ENCODE measurements at places on chromosomes 11 and 22.
A peak's percentile ranks its signal among the peaks of the same experiment; 100 is the strongest.

DNA sequence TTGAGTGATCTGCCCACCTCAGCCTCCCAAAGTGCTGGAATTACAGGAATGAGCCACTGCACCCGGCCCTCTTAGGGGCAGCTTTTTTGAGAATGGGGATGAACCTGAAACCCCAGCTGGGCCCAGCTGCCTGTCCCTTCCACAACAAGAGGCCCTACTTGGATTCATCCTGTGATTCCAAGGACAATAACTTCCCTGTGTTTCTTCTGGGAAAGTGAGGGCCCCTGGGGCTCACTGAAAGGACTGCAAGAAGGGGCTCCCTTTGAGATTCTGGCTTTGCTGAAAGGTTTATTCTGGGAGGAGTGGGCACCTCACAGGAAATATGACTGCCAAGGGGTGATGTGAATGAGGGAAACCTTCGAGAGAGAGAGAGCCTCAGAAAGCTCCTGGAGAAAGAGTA lies 12.3 kb upstream of the GNAZ start:
- no peak for DNase-seq

GRCh38 chr11:34238966-34239365 lies 118.8 kb downstream of the ABTB2 start:
- no peak for DNase-seq

- DNase-seq = no peak
Observed at GRCh38 chr11:28011813-28012212, 96.1 kb downstream of the KIF18A start.

DNA sequence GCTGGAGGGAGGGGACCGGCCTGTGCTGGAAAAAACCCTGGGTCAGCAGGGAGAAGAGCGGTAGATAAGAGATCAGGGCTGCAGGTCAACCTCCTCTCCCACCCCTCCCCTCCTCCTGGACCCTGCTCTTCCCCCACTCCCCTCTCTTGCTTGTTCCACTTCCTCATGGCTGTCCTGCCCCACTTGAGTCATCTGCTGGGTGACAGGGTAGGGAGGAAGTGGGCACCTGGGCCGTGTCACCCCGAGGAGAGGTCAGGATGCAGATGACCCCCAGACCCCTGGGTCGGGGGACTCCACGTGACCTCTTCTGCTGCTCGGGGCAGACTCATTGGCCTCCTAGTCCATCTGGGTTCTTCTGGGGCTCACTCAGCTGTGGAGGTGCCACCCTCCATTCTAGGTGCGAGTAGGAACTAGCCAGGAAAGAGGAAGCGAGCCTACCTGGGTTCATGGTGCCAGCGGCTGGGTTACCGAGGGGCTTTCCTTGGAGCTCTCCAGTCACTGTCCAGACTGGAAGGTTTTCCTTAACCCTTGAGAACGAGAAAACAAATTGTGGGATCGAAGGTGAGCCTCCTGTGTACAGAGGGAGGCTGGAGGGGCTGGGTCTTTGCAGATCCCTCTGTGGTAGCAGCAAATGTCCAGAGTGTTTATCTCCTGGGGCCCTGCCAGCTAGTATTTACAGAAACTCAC lies 6.5 kb downstream of the APOL2 start:
- no peak for DNase-seq

- peak; percentile 44 for DNase-seq
Observed at GRCh38 chr11:78420796-78421209, 3.2 kb upstream of the GAB2 start.

GRCh38 chr11:68934321-68934645 lies 30.6 kb downstream of the IGHMBP2 start:
- DNase-seq = no peak

- no peak for DNase-seq
Observed at GRCh38 chr11:95829580-95830259, 39.4 kb downstream of the CEP57 start.

DNA sequence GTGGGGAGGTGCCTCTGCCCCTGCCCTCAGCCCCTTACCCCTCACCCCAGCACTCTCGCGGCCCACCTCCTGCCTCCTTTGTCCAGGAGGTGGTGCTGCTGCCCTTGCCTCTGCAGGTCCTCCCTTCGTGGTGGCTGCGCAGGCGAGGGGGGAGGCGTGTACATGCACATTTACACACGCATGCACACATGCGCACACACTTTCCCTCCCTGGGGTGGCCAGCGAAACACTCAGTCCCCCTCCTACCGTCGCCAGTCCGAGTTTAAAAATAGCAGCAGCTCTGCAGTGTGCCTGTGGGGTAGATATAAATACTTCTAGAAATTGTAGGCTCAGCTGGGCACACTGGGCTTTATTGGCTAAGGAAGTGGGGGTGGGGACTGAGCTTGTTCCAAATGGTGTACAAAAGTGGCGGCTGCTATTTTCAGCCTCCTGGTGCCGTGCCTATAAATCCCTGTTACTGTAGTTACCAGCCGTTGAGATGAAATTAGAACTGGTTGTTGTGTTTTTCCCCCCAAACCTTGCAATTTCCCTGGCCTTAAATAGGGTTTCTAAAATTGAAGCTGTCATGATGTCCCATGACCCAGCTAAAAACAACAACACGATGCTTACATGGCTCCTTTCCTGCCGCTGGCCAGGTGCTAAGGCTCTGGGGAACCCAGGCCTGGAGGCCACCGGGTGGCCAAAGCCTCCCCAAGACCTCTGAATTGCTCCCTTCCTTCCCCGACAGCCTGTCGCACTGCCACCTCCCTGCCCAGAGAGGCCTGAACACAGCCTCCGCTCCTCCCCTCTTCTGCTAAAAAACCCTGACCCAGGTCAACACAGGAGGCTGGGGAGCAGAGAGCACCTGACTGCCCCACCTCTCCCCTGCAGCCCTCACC lies 12.4 kb downstream of the PICK1 start:
- no peak for DNase-seq

GRCh38 chr11:61854966-61855714 lies 27.0 kb downstream of the FADS2 start:
- no peak for DNase-seq

GRCh38 chr11:61118406-61118805 lies 16.1 kb downstream of the CD5 start:
- no peak for DNase-seq

DNA sequence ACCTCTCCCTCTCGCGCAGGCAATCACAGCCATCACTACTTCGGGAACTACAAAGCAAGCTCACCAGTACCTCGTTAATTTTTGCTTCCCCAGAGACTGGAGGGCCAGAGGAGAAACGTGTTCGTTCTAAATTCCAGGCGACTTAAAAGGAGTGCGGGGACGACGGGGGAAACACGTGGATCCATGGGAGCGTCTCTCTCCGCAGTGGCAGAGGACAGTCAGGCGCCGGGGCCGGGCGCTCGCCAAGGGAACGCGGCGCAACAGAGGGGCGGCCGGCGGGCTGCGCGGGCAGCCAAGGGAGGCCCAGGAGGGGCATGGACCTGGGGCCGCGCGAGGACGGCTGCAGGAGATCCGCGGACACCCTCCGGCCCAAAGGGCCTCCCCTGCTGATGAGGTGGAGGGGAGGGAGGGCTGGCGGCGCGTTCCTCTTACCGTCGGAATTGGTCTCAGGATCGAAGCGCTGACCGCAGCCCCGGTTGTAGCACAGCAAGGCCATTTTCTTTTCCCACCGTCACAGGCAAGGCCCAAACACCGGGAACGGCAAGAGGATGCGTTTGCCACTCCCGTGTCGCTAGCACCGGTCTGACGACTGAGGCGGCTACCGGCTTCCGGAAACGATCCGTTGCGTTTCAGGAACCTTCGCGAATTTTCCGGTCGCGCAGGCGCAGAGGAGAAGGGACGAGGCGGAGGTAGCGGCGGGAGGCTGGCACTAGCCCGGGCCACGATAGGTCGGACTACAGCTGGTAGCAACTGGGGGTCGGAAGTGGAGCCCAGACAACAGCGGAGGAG lies at the start of gene CHORDC1:
Gene CHORDC1 (minus strand): TSS at position 591 of the 789 bp plus-strand sequence. CDS start 95 bp downstream, at position 496.
- DNase-seq = peak; percentile 94

DNA sequence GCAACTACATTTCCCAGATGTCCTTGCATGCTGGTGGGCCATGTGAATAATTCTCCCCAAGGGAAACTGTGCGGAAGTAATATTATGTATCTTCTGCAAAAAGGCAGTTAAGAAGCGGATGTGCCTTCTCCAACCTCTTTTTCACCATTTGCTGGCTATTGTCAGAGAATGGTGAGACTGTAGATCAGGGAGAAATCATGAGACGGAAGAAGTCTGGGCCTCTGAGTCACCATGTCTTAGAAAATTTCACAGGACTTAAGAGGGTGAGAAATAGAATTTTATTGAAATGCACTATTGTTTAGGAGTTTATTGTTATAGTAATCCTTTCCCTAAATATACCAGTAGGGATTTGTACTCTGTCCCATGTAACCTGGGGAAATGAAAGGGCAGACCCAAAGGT lies 298.7 kb upstream of the ZC3H12C start:
- no peak for DNase-seq

DNA sequence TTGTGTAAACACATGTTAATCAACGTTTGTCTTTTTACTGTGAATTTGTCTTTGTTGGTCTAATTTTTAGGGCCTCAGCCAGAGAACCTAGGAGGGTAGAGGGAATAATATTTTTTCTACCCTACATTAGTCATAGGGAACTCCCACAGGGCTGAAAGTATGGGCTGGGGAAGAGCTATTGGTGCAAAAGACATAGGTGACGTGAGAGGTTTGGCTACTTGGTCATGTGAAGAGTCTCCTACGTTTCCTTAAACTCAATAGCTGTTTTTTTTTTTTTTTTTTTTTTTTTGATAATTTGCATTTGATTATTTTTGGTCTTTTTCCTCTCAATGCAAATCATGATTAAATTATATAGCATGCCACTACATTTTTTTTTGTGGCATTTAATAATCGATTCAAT lies 15.9 kb upstream of the MMP7 start:
- peak; percentile 62 for DNase-seq

- DNase-seq = no peak
Observed at GRCh38 chr11:8230178-8230859, 33.4 kb downstream of the LMO1 start.

DNA sequence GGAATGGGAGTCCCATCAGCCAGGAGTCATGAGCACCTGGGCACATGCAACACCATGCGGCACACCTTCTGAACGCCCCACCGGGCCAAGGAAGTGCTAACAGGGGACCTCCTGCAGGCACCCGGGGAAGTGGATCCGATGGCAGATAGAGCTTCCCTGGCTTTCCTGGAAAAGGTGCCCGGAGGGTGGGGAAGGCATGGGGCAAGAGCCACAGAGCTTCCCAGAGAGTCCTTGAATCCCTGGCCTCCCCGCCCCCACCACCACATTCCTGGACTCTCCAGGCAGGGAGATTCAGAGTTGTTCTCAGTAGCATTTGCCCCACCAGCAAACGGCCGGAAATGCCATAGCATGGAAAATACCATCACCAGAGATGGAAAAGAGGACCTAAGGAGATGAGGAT lies 8.3 kb downstream of the TRIM29 start:
- DNase-seq = no peak

GRCh38 chr22:33873666-33874065 lies 46.6 kb downstream of the LARGE1 start:
- no peak for DNase-seq

GRCh38 chr22:39028281-39028680 lies 7.4 kb downstream of the APOBEC3D start:
- no peak for DNase-seq

DNA sequence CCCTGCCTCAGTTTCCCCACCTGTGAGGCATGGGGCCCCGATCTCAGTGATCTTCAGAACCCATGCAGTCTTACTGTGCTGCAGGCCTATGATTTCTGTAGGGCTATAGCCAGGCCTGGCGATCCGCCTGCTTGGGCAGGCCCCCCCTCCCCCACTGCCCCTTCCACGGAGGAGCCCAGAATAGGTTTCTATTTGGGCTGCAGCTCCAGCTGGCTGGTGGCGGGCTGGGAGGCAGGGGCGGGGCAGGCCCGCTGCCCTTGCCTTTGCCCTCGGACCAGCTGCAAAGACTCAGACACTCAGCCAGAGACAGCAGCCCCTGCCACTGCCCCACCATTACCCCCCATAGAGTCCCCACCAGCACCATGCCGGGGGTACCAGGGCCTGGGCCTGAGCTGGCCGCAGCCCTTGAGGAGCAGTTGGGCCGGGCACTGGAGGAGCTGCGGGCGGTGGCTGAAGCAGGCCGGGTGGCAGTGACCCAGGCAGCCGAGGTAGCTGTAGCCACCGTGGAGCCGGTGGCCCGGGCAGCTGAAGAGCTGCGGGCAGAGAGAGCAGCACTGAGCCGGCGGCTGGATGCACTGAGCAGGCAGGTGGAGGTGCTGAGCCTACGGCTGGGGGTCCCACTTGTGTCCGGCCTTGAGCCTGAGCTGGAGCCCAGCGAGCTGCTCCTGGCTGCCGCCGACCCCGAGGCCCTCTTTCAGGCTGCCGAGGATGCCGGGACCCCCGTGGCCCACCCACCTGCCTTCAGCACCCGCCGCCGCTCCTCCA lies 12.2 kb downstream of the SMTN start:
- DNase-seq = no peak

DNA sequence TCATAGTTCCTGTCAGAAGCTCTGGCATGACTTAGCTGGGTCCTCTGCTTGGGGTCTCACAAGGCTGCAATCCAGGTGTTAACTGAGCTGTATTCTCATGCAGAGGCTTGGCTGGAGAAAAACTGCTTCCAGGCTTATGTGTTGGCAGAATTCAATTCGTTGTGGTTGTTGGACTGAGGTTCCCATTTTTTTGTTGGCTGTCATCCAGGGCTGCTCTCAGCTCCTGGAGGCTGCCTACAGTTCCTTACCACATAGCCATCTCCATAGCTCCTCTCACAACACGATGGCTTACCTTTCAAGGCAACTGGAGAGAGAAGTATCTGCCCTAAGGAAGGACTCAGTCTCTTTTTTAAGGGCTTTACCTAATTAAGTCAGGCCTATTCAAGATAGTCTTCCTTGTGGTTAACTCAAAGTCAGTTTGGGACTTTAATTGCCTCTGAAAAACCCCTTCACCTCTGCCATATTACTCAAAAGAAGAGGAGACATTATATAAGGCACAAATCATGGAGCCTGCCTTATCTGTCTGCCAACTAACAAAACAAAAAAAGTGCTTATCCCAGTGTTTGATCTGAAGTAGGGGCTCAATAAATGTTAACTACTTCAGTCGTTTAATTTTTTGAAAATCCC lies 35.2 kb downstream of the OR2AG2 start:
- DNase-seq = peak; percentile 28

DNA sequence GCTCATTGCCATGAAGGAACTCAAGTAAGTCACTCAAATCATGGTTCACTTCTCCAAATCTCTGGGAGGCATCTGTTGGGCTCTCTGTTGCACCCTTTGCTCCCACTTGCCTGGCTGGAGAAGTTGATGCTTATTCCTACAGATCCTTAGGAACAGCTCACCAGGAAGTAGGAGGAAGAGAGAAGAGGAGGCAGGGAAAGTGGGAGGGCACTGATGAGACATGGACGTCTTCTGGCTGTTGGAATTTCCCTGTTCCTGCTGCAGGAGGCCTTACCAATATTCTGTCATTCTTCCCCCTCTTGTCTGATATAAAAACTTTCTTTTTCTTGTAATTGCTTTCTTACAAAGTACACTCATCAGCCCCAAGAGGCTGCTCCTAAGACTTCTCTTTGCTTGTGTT lies 13.6 kb downstream of the POLR2F start:
- DNase-seq = no peak

- DNase-seq = peak; percentile 42
Observed at GRCh38 chr11:11568651-11569229, 53.1 kb downstream of the GALNT18 start.
